ENCODE measurements at places on chromosomes 7 and 10. TPM values are rescaled to one million over a fixed set of nuclear protein-coding genes. Genes with fewer than 3 reads are reported as not detected.

GRCh38 chr7:76189276-76189675 is 12.4 kb upstream of the SRRM3 start:
- H3K4me1 ChIP-seq, result no peaks in the 10 kb centered on the region
- DNase-seq, result no peak
- no peaks in the 10 kb centered on the region for H3K27me3 ChIP-seq
- no peak overlapping the region for H3K27ac ChIP-seq
- H3K36me3 ChIP-seq, result no peaks in the 10 kb centered on the region

DNA sequence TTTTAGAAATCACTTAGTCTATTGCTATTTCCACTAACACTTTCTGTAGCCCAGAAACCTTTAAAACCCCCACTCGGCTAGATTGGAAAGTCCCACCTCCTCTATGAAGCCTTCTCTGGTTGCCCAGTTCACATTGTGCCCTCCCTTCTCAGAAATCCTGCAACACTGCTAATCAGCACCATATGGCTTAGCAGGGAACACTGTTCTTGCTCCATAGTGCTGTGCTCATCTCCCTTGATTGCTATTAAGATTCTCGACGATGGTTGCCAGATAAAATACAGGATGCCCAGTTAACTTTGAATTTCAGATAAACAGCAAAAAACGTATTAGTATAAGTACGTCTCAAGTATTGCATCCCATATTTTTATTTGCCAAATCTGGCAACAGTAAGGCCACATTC is 40.1 kb upstream of the XPNPEP1 start:
- no peaks in the 10 kb centered on the region for H3K27me3 ChIP-seq
- no peaks in the 10 kb centered on the region for H3K4me1 ChIP-seq
- no peaks in the 10 kb centered on the region for H3K36me3 ChIP-seq
- DNase-seq, result no peak

DNA sequence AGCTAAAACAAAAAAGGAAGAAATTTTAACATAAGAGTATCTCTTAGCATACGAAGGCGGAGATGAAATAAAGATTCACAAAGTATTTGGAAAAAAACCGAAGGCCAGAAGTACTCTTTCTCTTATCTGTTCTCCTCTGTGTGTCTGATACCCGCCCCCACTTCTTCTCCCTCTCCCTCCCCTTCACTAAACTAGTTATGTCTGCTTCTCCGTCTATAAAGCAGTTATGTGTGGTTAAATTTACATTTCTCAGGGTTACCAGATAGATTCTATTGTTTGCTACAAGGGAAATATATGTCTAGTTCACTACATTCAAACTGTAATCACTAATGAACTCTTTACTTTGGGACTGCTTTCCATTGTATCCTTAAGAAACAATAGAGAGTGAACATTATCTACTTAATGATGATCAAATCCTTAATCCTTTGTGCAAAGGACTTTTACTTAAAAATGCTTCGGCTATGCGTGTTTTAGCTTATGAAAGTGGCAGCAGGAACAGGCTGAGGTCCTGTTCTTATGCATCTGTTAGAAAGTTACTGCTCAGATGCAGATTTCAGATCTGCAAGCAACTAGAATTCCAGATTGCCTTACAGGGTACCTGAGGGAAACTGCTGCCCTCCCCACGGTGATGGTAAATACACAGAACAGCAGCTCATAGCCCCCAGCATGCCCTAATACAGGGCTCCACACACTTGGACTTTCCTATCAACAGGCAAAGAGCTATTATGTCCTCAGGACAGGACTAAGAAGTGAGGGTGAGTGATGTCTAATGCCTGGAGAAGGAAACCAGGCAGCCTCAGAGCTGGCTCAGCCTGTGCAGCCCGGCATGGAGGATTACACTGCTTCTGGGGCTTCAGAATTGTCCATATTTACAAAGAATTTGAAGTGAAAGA is 273.3 kb downstream of the FZD1 start:
- no peak overlapping the region for H3K4me3 ChIP-seq
- no peaks in the 10 kb centered on the region for H3K27me3 ChIP-seq
- no peak for DNase-seq
- H3K36me3 ChIP-seq, result no peaks in the 10 kb centered on the region
- H3K4me1 ChIP-seq, result no peaks in the 10 kb centered on the region
- no peak overlapping the region for H3K27ac ChIP-seq

- no peak for DNase-seq
- no peak overlapping the region for H3K4me3 ChIP-seq
- peaks cover 19% of the 10 kb centered on the region for H3K27me3 ChIP-seq
These were observed 159.0 kb downstream of the PLXNA4 start for GRCh38 chr7:132417103-132417906.

DNA sequence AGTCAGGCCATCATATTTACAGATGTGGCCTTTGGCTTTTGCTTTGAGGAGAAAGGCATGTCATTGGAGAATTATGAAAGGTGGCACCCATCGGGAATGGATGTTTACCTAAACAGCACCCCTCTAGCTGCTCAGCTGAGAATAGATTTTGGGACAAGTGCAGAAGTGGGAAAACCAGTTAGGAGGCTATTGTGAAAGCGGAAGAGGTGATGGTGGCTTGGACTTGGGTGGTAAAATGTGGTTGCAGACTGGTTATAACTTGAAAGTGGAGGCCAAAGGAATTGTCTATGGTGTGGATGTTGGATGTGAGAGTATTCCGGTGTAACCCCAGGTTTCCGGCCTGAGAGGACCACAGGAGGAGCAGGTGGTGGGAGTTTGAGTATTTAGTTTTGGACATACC is 5.2 kb upstream of the SLC12A9 start:
- H3K4me1 ChIP-seq, result peaks cover 6% of the 10 kb centered on the region
- no peak overlapping the region for H3K4me3 ChIP-seq
- H3K27ac ChIP-seq, result no peak overlapping the region
- no peaks in the 10 kb centered on the region for H3K36me3 ChIP-seq

- peaks cover 49% of the 10 kb centered on the region for H3K36me3 ChIP-seq
- no peak overlapping the region for H3K4me3 ChIP-seq
- peak overlapping the region; percentile 20 for H3K27ac ChIP-seq
- H3K27me3 ChIP-seq, result no peaks in the 10 kb centered on the region
- peaks cover 5% of the 10 kb centered on the region for H3K4me1 ChIP-seq
These were observed 32.6 kb downstream of the PLAC9 start for GRCh38 chr10:80165173-80165572.

GRCh38 chr10:83725567-83725966 is 413.7 kb upstream of the GHITM start:
- H3K4me1 ChIP-seq, result no peaks in the 10 kb centered on the region
- H3K4me3 ChIP-seq, result no peak overlapping the region
- no peaks in the 10 kb centered on the region for H3K36me3 ChIP-seq
- no peak overlapping the region for H3K27ac ChIP-seq

DNA sequence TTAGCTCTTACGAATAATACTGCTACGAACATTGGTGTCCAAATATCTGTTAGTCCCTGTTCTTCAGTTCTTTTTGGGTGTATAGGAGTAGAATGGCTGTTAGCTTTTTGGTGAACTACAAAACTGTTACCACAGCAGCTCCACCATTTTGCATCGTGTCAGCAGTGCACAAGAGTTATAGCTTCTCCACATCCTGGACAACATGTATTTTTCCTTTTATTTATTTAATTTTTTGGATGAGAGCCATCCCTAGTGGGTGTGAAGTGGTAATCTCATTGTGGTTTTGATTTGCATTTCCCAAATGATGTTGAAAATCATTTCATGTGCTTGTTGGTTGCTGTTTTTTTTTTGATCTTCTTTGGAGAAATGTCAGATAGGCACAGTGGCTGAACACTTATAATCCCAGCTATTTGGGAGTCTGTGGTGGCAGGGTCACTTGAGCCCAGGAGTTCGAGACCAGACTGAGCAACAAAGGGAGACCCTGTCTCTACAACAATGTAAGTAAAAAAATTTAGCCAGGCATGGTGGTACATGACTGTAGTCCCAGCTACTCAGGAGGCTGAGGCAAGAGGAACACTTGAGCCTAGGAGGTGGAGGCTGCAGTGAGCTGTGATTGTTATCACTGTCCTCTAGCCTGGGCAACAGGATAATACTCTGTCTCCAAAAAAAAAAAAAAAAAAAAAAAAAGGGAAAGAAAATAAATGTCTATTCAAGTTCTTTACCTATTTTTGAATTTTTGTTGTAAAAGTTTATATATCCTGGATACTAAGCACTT is 31.7 kb downstream of the TRIM24 start:
- H3K4me3 ChIP-seq, result no peak overlapping the region

- no peak overlapping the region for H3K27ac ChIP-seq
- H3K4me1 ChIP-seq, result peaks cover 21% of the 10 kb centered on the region
- H3K36me3 ChIP-seq, result no peaks in the 10 kb centered on the region
- no peak overlapping the region for H3K4me3 ChIP-seq
- DNase-seq, result no peak
These were observed 88.4 kb upstream of the ZMIZ1 start for GRCh38 chr10:78980354-78980753.

DNA sequence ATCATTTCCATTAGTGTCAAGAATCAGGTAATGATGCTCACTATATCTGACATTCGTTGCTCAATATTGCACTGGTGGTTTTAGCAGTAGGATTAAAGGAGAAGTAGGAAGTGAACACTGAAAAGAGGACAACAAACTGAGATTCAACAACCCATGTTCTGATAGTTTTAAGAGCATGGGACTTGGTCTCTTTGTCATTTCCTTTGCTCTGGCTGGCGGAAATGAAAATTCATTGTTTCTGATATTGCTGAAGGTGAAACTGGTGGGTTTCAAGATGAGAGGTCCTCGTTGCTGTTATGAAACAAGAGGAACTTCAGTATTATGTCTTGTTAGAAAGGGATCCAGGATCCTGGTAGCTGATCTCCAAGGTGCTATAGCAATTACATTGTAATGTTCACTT is 129.0 kb downstream of the DNAH11 start:
- H3K36me3 ChIP-seq, result no peaks in the 10 kb centered on the region
- no peak for DNase-seq
- H3K4me3 ChIP-seq, result no peak overlapping the region
- H3K27me3 ChIP-seq, result peaks cover 4% of the 10 kb centered on the region

- H3K4me3 ChIP-seq, result no peak overlapping the region
- H3K36me3 ChIP-seq, result no peaks in the 10 kb centered on the region
- H3K27me3 ChIP-seq, result peaks cover 44% of the 10 kb centered on the region
- no peak overlapping the region for H3K27ac ChIP-seq
These were observed 11.4 kb upstream of the KCP start for GRCh38 chr7:128921866-128922440.

DNA sequence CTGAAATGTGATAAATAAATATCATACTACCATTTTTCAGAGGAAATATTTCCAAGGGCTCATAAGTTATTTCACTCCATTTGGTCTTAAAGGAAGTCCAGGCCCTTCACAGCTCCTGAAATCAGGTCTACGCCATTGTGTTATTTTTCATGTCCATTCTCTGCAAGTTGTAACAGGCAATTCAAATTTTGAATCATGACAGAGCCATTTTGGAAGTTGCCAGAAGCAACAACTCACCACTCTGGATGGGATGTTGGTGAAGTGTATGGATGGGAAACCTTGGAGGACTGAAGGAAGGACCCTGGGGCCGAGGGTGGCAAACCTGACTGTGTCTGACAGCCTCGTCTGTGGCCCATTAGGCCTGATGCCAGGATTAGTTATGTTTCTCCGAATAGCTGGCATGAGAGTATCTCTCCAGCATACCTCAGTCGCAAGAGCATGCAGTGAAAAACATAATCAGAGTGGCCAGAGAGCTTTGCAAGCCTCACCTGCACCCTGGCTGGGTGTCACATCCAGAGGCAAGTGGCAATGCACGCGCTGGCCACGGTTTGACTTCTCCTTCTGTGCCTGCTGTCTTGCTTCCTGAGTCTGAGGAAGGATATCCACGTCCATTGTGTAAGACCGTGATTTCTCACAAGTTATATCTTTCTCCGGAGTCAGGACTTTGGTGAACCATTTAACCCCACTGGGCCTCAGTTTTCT is 87.1 kb downstream of the NRP1 start:
- H3K4me3 ChIP-seq, result no peak overlapping the region
- no peak for DNase-seq
- peaks cover 10% of the 10 kb centered on the region for H3K27me3 ChIP-seq
- no peak overlapping the region for H3K27ac ChIP-seq

DNA sequence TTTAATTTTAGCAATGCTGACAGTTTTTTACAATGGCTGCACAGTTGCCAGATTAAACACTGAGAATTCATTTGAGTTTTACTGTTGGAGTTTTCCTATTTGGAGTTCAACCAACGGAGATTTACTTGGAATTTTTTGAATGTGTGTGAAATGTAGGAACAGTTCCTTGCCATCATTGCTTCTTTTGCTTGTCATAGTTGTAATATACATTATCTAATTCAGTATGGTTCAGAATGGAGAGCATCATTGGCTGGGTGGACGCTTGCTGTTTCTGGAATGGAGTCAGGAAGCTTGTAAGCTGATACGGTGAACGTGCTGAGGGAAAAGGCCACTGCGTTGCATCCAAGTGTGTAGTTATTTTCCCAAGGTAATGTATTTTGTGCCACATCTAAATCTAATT is 404.3 kb upstream of the KLF6 start:
- no peak overlapping the region for H3K4me3 ChIP-seq
- H3K27ac ChIP-seq, result no peak overlapping the region
- no peak for DNase-seq
- no peaks in the 10 kb centered on the region for H3K36me3 ChIP-seq
- no peaks in the 10 kb centered on the region for H3K27me3 ChIP-seq

DNA sequence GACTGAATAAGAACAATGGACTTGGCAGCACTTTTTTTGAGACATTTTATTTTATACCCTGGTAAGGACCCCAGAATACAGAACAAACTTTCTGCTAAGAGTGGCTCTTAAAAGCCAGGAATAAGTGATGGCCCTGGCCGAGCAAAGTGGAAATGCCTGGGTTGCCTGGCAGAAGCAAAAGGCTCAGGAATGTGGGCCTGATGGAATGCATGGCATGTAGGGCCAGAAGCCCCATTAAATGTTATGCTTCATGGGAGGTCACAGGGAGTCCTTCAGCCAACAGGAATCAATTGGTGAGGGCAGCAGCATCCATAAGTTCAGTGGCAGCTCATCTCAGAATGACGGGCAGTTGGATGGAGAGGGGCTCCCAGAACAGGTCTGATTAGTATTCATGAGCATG is 301.5 kb upstream of the CACNA2D1 start:
- H3K36me3 ChIP-seq, result no peaks in the 10 kb centered on the region
- no peak overlapping the region for H3K27ac ChIP-seq
- no peak overlapping the region for H3K4me3 ChIP-seq
- H3K4me1 ChIP-seq, result no peaks in the 10 kb centered on the region
- no peak for DNase-seq
- no peaks in the 10 kb centered on the region for H3K27me3 ChIP-seq

- peaks cover 52% of the 10 kb centered on the region for H3K4me1 ChIP-seq
- H3K36me3 ChIP-seq, result peaks cover 35% of the 10 kb centered on the region
- no peak for DNase-seq
- peak overlapping the region; percentile 85 for H3K4me3 ChIP-seq
- H3K27me3 ChIP-seq, result no peaks in the 10 kb centered on the region
- H3K27ac ChIP-seq, result peak overlapping the region; percentile 90
These were observed 1.1 kb downstream of the ZDHHC4 start for GRCh38 chr7:6578114-6579084.

MYO3A gene
- total RNA-seq, result not detected

MINDY4 gene
- total RNA-seq, result 1.5 TPM

ENTPD1 gene
- total RNA-seq, result 14.9 TPM

FGFR2 gene
- total RNA-seq, result not detected

UPK3B gene
- total RNA-seq, result 0.92 TPM

CPEB3 gene
- 2.3 TPM for total RNA-seq

C10orf67 gene
- not detected for total RNA-seq

GALNT17 gene
- total RNA-seq, result not detected

Measured in activated CD8-positive, alpha-beta T cell treated with anti-CD3 and anti-CD28 coated beads, Interleukin-2, amount 10 ng/mL, durations not matched to agents 7 days and 5 days (primary cell).